EL (cell line): ENCODE measurements at places on chromosomes 7 and 10.

- no peak for DNase-seq
Measured at GRCh38 chr7:159323359-159323758, 178.7 kb upstream of the VIPR2 start.

- peak; percentile 21 for DNase-seq
Measured at GRCh38 chr10:103575416-103576075, 82.0 kb downstream of the NEURL1 start.

DNA sequence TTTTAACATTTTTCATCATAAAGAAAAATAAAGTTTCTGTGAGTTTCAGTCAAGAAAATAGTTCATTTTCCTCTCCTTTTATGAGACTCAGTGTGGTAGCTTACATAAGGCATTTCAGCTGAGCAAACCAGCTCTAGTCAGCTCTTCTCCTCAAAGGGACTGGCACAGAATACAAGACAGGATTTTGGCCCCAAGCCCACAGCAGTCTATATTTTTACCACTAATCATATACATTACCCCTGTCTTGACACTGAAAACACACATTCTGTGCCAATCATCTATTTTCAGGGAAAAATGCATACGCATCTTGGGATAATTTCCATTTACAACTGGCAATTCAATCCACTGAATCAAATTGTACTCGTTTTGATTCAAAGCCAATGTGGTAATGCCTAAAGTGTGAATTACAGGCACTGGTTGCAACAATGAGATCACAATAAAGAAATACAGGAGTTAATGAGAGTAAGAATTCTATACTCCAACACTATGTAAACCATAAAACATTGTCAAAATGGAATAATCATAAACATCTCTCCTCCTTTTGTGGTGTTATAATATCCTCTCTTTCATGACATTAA, 186.4 kb downstream of the CACNA2D1 start:
- DNase-seq: no peak

GRCh38 chr10:62038609-62039190, 137.2 kb downstream of the ARID5B start:
- DNase-seq: peak; percentile 84

GRCh38 chr7:43302211-43302711, 189.8 kb downstream of the HECW1 start:
- peak; percentile 60 for DNase-seq

- DNase-seq: no peak
Measured at GRCh38 chr10:104340111-104340526, 1.9 kb upstream of the ITPRIP start.

DNA sequence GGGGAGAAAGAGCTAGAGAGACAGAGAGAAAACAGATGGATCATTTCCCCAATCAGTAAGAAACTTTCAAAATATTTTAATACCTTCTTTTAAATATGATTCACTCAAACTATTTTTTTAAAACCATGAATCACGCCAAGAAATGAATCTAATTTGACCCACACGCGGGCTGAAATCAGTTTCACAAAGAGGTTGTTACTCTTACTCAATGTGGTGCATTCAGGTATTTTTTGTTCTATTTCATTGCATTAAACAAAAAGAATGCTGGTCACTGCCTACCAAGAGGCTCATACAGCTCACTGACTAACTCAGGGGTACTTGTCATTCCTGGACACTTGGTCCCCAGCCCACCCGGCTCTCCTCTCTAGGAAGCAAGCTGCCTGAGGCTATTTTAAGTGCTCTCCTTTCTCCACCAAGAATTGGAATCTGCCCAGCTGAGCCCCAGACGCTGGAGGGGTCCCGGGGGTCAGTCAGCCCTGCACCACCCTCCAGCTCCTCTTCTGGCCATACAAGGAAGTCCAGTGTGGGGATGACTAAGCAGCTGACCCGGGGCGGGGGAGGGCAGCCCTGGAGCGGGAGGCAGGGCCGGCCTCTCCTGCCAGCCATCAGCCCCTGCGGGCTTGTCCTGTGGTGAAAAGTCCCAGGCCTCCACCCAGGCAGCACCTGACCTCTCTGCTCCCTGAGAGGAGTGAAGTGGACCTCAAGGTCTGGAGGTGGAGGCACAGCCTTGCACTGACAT, 21.7 kb upstream of the PFKP start:
- DNase-seq: peak; percentile 91

- no peak for DNase-seq
Measured at GRCh38 chr10:21047511-21047910, 150.4 kb upstream of the NEBL start.

- DNase-seq: no peak
Measured at GRCh38 chr7:46175221-46175620, 254.1 kb upstream of the IGFBP3 start.

DNA sequence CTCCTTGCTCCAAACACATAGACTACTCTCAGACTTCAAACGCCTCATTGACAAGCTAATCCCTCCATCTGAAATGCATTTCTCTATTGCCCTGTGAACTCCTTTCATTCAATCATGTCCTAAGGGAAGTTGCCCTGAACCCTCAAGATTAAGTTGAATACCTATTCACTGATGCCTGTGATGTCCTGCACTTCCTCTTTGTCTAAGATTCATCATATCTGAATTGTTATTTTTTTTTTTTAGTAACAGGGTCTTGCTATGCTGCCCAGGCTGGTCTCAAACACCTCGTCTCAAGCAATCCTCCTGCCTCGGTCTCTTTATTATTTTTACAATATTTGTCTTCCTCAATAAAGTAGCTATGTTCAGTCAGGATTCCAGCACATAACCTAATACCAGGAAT, 3.2 kb downstream of the PSMA2 start:
- no peak for DNase-seq

DNA sequence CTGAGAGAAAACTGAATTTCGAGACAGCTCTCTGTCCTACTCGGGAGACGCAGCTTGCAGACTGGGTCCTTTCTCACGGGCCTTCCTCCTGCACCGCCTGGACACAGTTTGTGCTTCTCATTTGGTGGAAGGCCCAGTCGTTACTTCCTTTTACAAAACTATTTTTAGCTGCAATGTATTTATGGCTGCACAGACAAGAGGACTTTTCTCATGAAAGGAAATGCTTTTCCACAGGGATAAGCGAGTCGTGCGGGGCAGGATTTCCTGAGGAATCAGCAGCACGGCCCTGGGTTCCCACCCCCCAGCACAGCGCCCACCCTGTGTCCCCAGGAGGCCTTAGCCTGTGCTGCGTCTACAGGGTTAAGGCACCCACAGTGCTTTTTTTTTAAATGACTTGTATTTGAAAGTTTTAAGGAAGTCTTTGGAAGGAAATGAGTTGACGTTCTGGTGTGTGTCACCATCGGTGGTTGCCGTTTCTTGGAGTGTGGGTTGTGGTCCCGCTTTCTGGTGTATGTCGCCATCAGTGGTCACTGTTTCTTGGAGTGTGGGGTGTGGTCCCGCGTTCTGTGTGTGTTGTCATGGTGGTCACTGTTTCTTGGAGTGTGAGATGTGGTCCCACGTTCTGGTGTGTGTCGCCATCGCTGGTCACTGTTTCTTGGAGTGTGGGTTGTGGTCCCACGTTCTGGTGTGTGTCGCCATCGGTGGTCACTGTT, 50.9 kb downstream of the INPP5A start:
- no peak for DNase-seq

DNA sequence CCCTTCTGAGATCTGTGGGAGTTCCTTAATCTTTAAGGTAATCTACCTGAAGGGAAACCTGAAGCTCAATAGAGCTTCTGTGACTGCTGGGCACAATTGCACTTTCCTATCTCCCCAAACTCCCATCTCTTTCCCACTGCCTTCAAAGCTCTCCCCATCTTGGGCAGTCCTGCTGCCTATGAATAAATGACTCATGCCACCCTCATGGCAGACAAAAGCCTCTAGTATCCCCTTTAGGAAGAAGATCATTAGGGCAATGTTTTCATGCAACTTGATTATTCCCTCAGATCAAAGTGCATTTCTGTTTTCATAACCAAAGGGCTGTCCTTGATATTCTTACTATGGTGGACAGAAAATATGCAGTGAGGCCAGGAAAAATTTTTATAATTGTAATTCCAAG, 704.9 kb upstream of the LRRN3 start:
- peak; percentile 37 for DNase-seq

- peak; percentile 22 for DNase-seq
Measured at GRCh38 chr10:124025660-124026588, 67.5 kb downstream of the CHST15 start.

DNA sequence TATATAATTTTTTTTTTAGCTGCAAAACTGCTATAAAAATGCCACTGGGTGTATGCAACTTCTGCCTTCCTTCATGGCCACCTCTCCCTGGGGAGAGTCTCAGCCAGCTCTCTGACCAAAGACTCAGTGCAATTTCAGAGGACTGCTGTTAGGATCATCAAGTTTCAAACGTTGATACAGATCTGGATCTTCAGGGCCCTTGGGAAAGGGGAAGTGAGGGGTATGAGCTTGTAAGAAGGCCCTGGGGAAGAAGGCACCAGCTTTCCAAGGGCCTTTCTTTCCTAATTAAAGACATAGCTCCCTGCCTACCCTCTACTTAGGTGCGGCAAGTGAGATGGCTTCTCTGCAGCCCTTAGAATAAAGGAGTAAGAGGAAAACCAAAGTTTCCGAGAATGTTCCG, 130.4 kb downstream of the CUL2 start:
- no peak for DNase-seq

- DNase-seq: no peak
Measured at GRCh38 chr7:44654255-44654796, 47.9 kb downstream of the OGDH start.

DNA sequence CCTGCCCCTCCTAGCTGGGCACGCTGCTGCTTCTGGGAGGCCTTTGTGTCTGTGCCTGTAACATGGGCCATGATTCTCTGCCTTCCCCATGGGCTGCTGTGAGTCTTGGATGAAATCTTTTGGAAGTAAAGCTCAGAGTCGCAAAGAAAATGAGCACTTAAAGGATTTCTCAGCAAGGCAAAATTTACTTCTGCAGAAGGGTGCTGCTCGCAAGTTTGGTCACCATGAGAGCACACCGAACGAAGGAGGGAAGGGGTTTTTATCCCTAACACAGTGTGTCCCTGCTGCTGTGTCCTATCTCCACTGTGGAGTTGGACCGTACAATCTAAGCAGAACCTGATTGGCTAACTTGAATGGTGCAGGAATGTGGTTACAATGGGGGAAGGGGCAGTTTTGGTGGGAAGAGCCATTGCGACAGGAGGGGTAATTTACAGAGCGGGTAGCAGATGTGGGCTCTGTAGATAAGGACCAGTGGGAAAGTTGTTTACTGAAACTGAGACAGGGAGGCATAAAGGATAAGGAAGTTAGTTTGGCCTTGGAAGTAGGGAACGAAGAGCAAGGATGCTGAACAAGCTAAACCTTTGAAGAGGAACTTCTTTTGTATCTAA, 57.5 kb downstream of the FANK1 start:
- no peak for DNase-seq

GRCh38 chr7:50396856-50397255, 53.3 kb downstream of the FIGNL1 start:
- DNase-seq: no peak

DNA sequence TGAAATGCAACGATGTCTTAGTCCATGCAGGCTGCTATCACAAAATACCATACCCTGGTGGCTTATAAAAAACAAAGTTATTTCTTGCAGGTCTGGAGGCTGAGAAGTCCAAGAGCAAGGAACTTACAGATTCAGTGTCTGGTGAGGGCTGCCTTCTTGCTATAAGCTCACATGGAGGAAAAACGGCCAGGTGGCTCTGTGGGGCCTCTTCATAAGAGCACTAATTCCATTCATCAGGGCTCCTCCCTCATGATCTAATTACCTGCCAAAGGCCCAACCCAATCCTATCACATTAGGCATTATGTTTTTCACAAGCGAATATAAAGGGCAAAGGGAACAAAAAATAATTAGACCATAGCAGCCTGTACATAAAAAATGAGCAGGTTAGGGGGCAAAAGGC, 35.4 kb downstream of the PAPSS2 start:
- DNase-seq: no peak

- DNase-seq: peak; percentile 58
Measured at GRCh38 chr10:50622706-50623662, 772 bp downstream of the SGMS1 start.

- peak; percentile 14 for DNase-seq
Measured at GRCh38 chr10:113438652-113439051, 114.2 kb upstream of the HABP2 start.

DNA sequence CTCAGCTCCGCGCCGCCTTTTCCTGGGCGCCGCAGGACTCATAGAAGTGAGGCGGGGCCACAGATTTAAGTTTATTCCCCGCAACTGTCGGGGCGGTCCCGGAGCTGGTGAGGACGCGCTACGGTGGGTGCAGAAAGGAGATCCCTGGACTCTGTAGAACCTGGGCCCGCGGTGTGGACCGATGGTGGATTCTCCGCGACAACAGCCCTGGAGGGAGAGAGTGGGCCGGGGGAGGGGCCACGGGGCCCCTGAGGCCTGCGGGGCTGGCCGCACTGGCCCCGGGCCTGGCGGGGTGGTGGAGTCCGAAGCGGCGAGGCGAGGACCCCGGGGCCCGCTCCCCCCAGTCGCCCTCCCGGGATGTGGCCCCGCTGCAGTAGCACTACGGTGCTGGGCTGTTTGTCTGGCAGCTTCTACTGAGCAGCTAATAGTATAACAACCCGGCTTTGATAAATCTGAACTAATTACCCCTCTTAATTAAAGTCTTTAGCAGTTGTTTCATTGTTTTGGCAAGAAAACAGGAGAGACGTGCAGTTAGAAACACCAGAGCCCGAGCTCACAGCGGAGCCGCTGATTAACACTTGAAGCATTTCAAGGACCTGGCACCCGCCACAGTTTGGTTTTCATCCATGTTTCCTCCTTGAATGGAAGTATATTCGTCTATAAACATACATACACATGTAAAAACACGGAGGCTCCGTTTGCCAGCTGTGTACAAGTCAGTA, 4.2 kb downstream of the FEZF1 start:
- DNase-seq: no peak

DNA sequence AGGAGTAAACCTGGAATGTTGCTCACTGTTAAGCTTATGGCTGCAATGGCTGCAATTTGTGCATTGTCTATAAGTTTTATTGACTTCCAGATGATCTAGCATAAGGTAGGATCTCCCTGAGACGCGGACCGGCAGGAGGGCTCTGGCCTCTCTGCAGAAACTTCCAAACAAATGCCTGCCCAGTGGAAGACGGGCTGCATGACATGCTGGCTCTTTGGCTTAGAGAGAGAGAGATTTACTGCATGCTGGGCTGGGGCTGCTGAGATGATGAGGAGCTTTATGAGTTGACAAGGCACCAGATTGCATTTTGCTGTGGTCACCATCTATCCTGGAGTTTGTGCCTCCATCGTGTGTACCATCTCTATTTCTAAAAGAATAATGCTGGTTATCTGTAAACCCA, 193.2 kb downstream of the GALNT17 start:
- DNase-seq: no peak

DNA sequence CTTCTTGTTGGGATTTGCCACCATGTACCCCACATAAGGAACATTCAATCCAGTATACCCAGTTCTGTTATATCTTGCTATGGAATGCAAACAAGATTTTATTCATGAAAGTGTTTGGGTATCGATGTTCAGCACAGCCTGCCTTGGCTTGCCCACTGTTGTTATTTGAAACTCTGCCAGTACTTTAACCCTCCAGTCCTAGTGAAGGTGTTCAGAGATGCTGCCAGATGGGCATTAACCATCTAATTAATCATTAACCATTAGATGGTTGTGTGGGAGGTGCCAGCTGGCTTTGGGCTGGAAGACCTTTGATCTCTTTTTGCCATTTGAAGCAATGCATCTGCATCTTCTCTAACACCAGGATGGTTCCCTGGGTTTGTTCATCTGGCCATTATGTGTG, 363.0 kb downstream of the SH2D4B start:
- no peak for DNase-seq

GRCh38 chr10:6195846-6196245, 6.9 kb upstream of the PFKFB3 start:
- DNase-seq: no peak

GRCh38 chr10:86798025-86798424, 41.6 kb downstream of the BMPR1A start:
- peak; percentile 11 for DNase-seq
